Forelimb muscle (tissue), 1 donor: ENCODE measurements at places on chromosomes 3 and 15. TPM values are rescaled to one million over a fixed set of nuclear protein-coding genes. Genes with fewer than 3 reads are reported as not detected.

Gene UBE3A
- 95.0 TPM for polyA plus RNA-seq

Gene SGO1
- 4.5 TPM for polyA plus RNA-seq

GRCh38 chr3:145727476-145727875 is 433.5 kb downstream of the PLOD2 start:
- DNase-seq, result no peak

DNA sequence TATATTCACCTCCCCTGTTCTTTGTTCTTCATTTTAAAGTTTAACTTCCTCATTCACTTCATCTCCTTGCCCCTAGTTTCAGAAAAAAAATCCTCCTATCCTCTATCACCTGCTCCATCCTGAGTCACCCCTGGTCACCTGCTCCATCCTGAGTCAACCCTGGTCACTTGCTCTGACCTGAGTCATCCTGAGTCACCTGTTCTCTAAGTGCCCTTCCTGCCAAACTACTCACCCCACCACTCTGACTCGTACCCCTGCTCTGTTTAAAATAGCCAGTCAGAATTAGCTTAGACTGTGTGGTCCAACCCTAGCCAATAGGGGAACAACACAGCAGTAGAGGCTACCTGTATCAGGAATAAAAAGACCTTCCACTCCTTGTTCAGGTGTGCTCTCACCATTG is 716.9 kb downstream of the ZBBX start:
- no peak for DNase-seq
